Temporal lobe (tissue), 4 donors: ENCODE measurements at places on chromosomes 16 and 17. TPM values are rescaled to one million over a fixed set of nuclear protein-coding genes. Genes with fewer than 3 reads are reported as not detected.

XYLT1 gene
- total RNA-seq: 24.1 TPM

AMZ2 gene
- 50.4 TPM for total RNA-seq

WDR81 gene
- 8.9 TPM for total RNA-seq

C1QTNF1 gene
- total RNA-seq: 0.98 TPM

GP1BA gene
- not detected for total RNA-seq

BAIAP2 gene
- 20.2 TPM for total RNA-seq

GNG13 gene
- not detected for total RNA-seq

SDK2 gene
- 14.8 TPM for total RNA-seq

MYL4 gene
- 0.49 TPM for total RNA-seq

OR4D1 gene
- under 0.01 TPM for total RNA-seq

CCL1 gene
- not detected for total RNA-seq

TSC2 gene
- 51.1 TPM for total RNA-seq

HES7 gene
- total RNA-seq: 0.98 TPM

TPSD1 gene
- not detected for total RNA-seq

SEZ6 gene
- total RNA-seq: 57.3 TPM

CES1 gene
- total RNA-seq: 2.2 TPM

SCNN1B gene
- total RNA-seq: not detected

TBC1D26 gene
- total RNA-seq: 1.2 TPM

LPCAT2 gene
- 2.5 TPM for total RNA-seq

UMOD gene
- total RNA-seq: not detected

SUMO2 gene
- 102 TPM for total RNA-seq

TIGD7 gene
- total RNA-seq: 21.4 TPM

CTU2 gene
- 7.1 TPM for total RNA-seq

SLC6A2 gene
- total RNA-seq: under 0.01 TPM

SLC4A1 gene
- total RNA-seq: 5.2 TPM

SLC13A2 gene
- total RNA-seq: not detected

CXCL16 gene
- 0.49 TPM for total RNA-seq

C17orf50 gene
- not detected for total RNA-seq

MYCBPAP gene
- 1.2 TPM for total RNA-seq

ERBB2 gene
- 12.8 TPM for total RNA-seq

WNT3 gene
- 6.1 TPM for total RNA-seq

ASPA gene
- 1.7 TPM for total RNA-seq

ABCC3 gene
- 0.25 TPM for total RNA-seq

CES5A gene
- total RNA-seq: not detected

CACNG5 gene
- 0.98 TPM for total RNA-seq

CDH16 gene
- not detected for total RNA-seq

COASY gene
- 7.1 TPM for total RNA-seq

TNFRSF13B gene
- not detected for total RNA-seq

CACNG1 gene
- 0.25 TPM for total RNA-seq

CCDC154 gene
- 0.49 TPM for total RNA-seq

TP53TG3D gene
- total RNA-seq: not detected

CTRL gene
- 3.4 TPM for total RNA-seq
